ENCODE measurements at places on chromosomes 12 and 14. TPM values are rescaled to one million over a fixed set of nuclear protein-coding genes. Genes with fewer than 3 reads are reported as not detected.

Gene SLC25A21
- 0.68 TPM for total RNA-seq

Gene NUAK1
- 6.9 TPM for total RNA-seq

Gene SUDS3
- total RNA-seq: 32.0 TPM

Gene PLEKHG7
- total RNA-seq: not detected

All from RPMI7951 (cell line).